ENCODE measurements at places on chromosomes 16 and 17.

GRCh38 chr16:86834451-86835035 lies 256.2 kb downstream of the FOXL1 start:
- peak; percentile 55 for DNase-seq

- DNase-seq, result no peak
Measured at GRCh38 chr16:49545243-49545642, 171.6 kb downstream of the C16orf78 start.

GRCh38 chr16:80298676-80299075 lies 242.1 kb upstream of the DYNLRB2 start:
- DNase-seq, result no peak

DNA sequence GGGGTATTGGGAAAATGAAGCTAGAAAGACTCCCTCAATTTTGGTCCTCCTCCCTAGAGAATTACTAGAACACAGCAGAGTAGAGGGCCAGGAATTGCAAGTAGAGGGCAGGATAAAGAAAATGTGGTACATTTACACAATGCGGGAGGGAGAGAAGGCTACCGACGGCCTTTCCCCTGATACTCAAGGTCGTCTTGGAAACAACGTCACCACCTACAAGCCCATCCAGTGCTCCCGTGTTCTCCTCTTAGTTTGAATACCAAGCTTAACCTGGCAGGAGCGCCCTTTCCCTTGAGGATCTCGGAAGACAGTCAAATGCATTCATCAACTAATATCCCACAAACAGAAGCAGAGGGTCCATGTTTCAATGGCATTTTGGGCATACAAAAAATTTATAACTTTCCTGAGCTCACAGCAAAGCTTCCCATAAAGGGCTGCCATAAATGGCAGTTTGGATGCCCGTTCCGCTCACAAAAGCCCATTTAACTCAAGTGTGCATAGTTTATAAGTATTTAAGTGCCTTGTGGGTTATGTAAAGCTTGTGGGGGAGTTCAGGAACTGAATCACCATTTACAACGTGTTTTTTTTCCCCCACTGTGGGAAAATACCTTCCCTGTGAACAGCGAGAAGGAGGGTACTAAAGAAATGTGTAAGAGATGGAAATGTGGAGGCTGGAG lies 414.6 kb downstream of the SLC39A11 start:
- peak; percentile 54 for DNase-seq

- no peak for DNase-seq
Measured at GRCh38 chr16:9687737-9688319, 494.4 kb downstream of the GRIN2A start.

- DNase-seq, result peak; percentile 50
Measured at GRCh38 chr17:66952031-66952524, 12.4 kb upstream of the CACNG4 start.

DNA sequence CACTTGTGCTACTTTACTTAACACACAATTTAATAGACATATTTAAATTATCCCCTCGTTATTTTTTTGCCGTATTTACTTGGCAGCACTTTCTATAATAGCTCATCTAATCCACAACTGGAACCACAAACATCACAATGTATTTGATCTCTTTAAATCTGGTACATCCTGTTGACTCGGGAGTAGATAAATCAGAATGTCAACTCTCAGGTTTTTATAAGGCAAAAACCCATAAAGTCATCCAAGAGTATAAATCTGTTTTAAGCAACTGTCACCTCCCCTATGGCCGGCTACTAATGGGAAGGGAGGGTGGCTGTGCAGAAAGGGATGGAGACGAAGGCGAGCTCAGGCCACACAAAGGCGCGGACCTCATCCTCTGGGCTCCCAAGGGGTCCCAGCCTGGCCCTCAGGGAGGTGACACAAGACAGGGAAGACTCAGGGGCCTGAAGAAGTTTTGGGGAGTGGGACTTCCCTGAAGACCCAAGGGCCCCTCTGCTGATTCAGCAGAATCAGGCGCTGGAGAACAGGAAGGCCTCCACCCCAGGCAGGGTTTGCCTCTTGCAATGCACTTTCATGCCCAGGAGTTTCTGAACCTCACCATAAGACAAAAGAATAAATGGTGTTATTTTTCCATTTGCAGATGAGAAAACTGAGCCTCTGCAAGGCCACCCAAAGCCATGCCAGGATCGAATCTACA lies 122.5 kb downstream of the ZNF423 start:
- no peak for DNase-seq

- DNase-seq, result no peak
Measured at GRCh38 chr16:12613131-12613991, 190.3 kb downstream of the CPPED1 start.

- no peak for DNase-seq
Measured at GRCh38 chr16:2532494-2533141, 1.4 kb upstream of the CEMP1 start.

- DNase-seq, result no peak
Measured at GRCh38 chr16:77660311-77660710, 62.0 kb upstream of the NUDT7 start.

DNA sequence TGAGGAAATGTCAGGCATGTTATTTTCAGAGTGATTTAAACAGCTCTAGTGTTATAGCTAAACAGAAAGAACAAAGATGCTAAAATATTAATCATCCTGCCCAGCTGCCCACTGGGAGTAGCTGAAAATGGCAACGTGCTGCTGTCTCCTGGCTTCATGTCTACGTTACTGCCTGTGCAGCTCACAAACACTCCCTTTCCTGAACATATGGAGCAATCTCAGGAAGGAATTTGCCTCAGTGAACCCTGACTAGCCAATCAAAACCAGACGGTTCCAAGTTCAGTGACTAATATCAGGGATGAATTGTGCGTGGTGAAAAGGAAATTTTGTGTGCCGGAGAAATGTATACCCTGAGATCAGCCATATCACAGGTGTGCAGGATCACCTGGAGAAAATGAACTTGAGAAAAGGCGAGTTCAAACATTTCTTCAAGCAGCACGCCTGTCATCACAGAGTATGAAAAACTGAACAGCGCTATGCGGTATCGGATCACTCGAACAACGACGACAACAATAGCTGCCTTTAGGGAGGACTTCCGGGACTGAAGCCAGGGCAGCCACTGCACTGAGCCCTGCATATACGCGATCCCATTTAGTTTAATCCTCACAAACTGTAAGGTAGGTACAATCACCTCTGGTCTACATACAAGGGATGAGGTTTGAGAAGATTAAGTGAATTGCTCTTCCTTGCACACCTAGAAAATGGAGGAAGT lies 110.3 kb downstream of the STX8 start:
- peak; percentile 80 for DNase-seq

Data from fibroblast of skin of left quadriceps (primary cell).